MCF 10A (cell line): ENCODE measurements at places on chromosomes 11 and 22. TPM values are rescaled to one million over a fixed set of nuclear protein-coding genes. Genes with fewer than 3 reads are reported as not detected.

- DNase-seq = peak; percentile 94
Observed at GRCh38 chr11:7020183-7020917, at the start of the genes NLRP14 and ZNF214. NLRP14 (plus strand) TSS chr11:7020479; CDS start chr11:7038587, 18,108 bp downstream. ZNF214 (minus strand) TSS chr11:7020346; CDS start chr11:7002835, 17,511 bp downstream.

DNA sequence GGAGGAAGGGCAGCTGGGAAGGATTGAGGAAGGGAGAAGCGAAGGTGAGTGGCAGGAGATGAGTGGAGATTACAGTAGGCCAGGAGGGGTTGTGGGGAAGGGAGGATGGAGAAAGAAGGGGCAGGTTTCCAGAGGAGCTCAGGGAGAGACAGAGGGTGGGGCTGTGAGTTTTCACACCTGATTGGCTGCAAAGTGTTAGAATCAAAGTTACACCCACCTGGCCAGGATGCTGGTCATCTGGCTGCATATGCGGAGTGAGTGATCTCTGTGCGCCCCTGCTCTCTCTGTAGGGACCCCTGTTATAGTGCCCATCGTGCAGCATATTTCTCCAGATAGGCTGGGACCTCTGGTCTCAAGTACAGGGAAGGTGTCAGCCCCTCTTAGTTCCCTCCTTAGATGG lies 18.3 kb downstream of the AMPD3 start:
- DNase-seq = no peak

- DNase-seq = peak; percentile 36
Observed at GRCh38 chr11:109728056-109728455, 306.1 kb downstream of the C11orf87 start.

GRCh38 chr11:120024046-120024445 lies 113.9 kb downstream of the TRIM29 start:
- DNase-seq = peak; percentile 12

DNA sequence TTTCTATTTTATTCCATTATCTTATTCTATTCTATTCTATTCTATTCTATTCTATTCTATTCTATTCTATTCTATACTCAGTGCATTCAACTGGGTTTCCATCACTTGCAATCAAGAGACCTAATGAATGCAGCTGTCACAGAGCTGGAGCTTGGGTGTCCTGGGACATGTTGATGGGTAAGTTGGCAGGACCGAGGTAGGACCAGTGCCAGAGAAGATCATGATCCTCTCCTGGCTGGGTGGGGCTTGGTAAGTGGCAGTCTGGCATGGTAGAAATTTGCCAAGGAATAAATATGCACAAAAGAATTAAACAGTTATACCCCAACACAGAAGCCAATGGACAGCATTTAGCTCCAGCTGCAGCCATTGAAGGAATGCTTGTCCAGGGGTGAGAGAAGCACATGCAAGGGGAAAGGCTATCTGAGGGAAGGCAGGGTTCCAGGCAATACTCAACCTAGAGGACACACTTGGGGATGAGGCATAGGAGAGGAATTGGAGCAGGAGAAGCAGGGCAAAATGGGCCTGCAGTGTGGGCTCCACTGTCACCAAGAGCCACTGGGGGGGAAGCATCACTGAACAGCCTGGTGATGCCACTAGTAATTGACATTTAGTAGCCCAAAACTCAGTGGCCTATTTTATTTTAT lies 97.0 kb upstream of the CD82 start:
- DNase-seq = no peak

DNA sequence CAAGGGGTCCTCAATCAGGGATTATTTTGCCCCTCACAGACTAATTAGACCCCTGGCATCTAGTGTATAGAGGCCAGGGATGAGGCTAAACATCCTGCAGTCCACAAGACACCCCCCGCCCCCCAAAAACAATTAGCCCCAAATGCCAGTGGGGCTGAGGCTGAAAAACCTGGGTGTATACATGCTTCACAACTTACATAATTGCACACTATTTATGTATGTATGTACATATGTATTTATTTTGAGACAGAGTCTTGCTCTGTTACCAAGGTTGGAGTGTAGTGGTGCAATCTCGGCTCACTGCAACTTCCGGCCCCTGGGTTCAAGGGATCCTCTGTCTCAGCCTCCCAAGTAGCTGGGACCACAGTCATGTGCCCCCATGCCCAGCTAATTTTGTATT lies 28.8 kb upstream of the SHANK2 start:
- DNase-seq = no peak

DNA sequence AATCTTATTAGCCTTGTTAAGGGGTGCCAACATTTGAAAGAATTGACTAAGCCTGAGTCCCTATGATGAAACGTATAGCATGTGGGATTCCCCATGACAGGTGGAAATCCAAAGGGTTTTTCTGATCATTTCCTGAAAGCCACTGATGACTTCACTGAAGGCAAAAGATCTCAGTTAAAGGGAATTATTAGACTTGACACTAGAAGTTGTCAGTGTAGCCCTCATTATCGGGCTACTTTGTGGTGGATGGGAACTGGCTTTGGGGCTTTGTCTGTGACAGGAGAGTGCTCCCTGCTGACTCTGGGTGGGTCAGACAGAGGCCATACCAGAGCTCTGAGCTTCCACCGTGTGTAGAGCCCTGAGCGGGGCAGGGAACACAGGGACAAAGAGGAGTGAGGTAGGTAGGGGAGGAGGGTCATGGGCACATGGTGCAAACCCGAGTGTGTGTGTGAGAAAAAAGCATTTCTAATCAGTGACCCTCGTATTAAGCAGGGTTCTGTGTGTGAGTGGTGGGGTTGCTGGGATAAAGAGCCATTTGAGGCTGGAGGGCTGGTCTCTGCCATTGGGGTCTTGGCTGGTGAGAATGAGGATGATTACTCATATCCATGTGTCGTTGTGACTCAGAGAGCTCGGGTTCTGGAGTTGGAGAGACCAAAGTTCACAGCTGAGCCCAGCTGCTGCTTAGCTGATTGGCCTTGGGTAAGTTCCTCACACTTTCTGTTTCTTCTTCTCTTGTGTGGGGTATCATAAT lies 101.1 kb downstream of the GRIK4 start:
- DNase-seq = peak; percentile 4

DNA sequence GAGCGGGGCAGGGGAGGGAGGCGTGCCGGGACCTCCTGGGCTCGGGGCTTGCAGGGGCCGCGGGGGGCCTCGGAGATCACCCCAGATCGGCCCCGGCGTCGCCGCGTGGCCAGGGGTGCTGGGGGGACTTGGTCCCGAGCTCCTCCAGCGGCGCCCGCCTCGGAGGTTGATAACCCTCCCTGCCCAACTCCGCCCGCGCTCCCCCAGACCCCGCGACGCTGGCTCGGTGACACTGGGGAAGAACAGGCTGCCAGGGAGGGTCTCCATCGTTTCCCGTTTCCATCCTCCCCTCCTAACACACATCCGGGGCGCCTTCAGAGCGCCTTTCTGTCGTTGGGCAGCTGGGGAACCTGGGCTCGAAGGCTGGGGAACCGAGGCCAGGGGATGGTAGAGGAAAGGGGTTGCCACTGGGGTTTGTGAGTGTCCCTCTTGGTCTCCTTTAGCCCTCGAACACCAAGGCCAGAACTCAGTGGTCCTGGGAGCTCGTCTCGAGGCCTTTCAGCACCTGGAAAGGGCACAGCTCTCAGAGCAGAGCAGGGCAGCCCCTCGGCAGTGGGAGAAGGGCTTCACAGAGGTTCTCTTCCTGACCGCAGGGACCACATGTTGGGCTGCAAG lies 431 bp downstream of the SLC37A2 start:
- DNase-seq = no peak

- no peak for DNase-seq
Observed at GRCh38 chr11:41861838-41862237, 402.4 kb upstream of the LRRC4C start.

GRCh38 chr11:14327116-14327515 lies 31.9 kb downstream of the RRAS2 start:
- DNase-seq = no peak

DNA sequence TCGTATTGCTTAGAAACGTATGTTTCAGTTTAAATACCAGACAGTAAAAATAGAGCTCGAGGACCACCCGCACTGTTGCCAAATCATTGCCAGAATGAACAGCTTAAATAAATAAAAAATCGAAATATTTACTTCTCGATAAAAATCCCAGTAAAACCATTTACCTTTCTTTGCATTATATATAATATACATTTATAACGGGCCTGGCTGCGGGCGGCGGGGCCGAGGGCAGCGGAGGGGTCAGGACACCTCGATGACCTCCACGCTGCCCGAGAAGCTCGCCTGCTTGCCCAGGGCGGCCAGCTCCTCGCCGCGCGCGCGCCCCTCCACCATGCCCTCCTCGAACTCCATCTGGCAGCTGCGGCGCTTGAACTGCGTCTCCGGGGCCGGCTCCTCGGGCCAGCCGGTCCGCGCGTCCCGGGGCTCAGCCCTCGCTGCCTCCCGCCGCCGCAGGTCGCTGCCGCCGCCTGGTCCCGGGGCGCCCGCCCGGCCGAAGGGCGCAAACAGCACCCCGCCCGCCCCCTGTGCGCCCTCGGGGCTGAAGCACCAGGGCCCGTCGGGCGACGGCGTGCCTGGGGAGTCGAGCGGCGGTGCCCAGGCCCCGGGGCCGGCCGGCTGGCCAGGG lies 15.7 kb downstream of the DUSP8 start:
- DNase-seq = no peak

GRCh38 chr11:102760344-102761035 lies 19.9 kb downstream of the MMP10 start:
- DNase-seq = peak; percentile 80

- no peak for DNase-seq
Observed at GRCh38 chr11:18617688-18618341, 16.3 kb downstream of the SPTY2D1 start.

DNA sequence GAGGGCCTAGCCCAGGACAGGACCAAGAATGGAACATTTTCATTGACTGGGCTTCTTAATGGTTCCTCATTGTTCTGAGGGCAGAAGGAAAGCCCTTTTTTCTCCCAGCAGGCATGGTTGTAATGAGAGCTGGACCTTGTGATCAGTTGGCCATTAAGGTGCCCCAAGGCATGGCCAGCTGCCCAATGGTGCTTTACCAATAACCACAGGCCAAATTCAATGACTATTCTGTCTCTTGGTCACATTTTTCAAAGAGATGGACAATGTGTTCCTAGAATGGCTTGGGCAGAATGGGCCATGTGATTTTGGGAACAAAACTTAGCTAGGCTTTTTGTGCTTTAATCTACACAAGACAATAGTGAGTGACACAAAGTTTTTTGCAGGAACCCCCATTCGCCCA lies 7.3 kb downstream of the NAV2 start:
- DNase-seq = peak; percentile 27

DNA sequence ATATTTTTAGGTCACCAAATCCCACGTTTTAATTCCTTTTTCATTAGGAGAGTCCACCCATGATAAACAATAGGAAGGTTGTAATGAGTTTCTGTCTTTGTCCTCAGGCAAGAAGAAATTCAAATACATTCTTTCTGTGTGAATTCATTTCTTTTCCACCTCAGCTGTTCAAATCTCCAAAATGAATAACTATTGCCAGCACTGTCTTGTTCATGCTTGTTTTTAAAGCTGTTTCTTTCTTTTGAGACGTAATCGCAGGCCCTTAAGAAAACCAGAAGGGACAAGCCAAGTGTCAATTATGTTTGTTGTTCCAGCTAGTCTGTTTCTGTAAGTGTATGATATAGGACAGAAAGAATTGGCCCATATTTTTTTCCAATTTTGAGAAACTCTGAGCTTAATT lies 20.2 kb downstream of the MMP27 start:
- no peak for DNase-seq

- peak; percentile 66 for DNase-seq
Observed at GRCh38 chr11:105211806-105212554, 72.4 kb upstream of the CARD18 start.

DNA sequence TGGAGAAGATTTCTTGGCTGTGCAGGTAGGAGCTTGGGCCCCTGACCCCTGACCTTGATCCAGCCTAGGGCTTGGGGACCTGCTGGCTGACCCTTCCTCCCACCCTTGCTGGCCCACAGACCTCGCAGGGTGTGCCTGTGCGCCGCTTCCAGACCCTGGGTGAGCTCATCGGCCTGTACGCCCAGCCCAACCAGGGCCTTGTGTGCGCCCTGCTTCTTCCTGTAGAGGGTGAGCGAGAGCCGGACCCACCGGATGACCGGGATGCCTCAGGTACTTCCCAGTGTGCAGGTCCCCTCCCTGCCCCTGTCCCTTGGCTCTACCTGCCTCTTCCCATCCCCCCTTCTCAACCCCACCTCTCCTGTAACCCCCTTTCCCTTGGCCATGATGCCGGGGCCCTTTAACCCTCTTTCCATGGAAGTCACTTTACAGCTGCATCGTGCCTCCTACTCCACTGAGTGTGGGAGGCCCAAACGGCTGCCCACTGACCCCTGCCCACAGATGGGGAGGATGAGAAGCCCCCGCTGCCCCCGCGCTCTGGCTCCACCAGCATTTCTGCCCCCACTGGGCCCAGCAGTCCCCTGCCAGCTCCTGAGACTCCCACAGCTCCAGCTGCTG lies 3.8 kb downstream of the INPPL1 start:
- no peak for DNase-seq

GRCh38 chr11:41301023-41301422 lies 158.4 kb downstream of the LRRC4C start:
- DNase-seq = peak; percentile 25

- DNase-seq = no peak
Observed at GRCh38 chr11:72918851-72919250, 104.6 kb downstream of the ATG16L2 start.

DNA sequence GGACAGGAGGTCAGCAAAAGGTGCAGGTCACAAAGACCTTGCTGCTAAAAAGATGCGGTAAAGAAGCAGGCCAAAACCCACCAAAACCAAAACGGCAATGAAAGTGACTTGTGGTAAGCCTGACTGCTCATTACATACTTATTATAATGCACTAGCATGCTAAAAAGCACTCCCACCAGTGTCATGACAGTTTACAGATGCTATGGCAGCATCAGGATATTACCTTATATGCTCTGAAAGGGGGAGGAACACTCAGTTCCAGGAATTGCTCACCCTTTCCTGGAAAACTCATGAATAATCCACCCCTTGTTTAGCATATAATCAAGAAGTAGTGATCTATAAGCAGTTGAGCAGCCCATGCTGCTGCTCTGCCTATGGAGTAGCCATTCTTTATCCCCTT lies 45.2 kb upstream of the SLC5A12 start:
- DNase-seq = no peak

DNA sequence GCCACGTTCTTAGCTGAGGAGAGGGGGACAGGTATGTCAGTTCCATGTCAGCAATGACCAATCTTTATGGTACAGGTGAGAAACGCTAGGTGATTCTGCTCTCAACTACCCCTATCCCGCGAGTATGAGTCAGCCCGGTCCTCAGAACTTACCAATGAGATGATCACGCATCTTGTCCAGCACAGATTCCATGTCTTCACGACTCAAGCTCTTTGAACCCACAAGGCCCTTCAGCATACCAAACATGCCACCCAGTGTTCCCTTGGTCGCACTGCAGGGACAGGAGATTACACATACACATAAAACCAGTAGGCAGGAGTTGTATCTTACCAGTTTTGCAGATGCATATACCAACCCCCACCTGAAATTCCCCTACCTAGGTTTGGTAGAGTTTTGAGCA lies 2.9 kb downstream of the SRPRA start:
- DNase-seq = no peak

Gene OR10D3
- total RNA-seq = not detected in 2 replicates

Gene TXN2
- 61.5 and 83.2 TPM in 2 replicates for total RNA-seq

Gene KCNA4
- not detected in 2 replicates for total RNA-seq

Gene PRG3
- not detected in 2 replicates for total RNA-seq

Gene SMTNL1
- total RNA-seq = not detected in 2 replicates

Gene CARD18
- total RNA-seq = not detected in 2 replicates

Gene ANKK1
- total RNA-seq = 0.47 and 1.3 TPM in 2 replicates

Gene SCGB1A1
- total RNA-seq = not detected in 2 replicates

Gene CLNS1A
- 110 and 135 TPM in 2 replicates for total RNA-seq

Gene BCL2L13
- total RNA-seq = 53.6 and 75.1 TPM in 2 replicates
